ENCODE measurements at places on chromosomes 16 and 17.

- no peak for DNase-seq
Measured at GRCh38 chr17:66805567-66805966, 29.4 kb upstream of the CACNG5 start.

- DNase-seq: no peak
Measured at GRCh38 chr16:51237207-51237606, 86.1 kb upstream of the SALL1 start.

DNA sequence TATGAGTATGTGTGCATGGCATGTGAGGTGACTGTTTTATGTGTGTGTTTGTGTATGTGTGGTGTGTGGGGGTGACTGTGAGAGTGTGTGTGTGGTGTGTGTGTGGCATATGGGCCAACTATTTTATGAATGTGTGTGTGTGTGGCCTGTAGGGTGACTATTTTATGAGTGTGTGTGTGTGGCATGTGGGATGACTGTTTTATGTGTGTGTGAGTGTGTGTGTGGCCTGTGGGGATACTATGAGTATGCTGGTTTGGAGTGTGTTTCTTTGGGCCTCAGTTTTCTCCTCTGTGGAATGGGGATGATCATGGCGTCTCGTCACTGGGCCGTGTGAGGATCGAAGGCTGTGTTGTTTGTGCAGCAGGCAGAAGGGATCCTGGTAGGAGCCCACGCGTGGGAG is 152.1 kb upstream of the PLCG2 start:
- no peak for DNase-seq

DNA sequence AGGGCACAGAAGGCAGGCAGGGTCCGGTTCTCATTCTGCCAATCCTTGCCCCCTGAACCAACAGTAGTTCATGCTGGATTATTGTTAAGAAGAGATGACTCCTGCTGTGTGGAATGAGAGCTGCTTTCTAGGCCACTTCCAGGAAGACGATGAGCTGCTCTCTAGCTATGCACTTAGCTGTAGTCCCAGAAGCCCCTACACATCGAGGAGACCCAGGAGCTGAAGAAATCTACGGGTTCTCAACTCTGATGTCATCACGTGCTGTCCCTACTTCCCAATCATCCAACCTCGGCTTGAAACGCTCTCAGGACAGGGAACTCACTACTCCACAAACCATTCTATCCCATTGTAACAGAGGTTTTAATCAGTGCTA is 29.0 kb upstream of the EMP2 start:
- no peak for DNase-seq

DNA sequence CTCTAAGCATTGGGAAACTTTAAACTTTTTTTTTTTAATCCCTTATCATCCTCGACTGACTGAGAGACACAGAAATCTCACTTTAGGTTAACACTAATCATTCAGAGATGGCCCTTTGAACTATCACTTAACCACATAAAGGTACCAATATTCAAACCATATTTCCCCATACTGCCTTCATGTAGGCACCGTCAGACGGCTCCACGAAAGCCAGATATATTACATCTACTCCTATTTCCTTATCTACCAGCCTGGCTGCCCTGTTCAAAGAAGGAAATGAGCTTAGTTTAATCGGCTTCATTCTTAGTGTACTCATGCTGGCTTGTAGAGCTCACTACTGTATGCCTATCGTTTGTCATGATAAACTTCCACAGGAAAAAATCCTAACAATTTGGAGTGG is 270.9 kb downstream of the CEP112 start:
- no peak for DNase-seq

GRCh38 chr17:27207073-27207513 is 86.8 kb upstream of the WSB1 start:
- DNase-seq: no peak

DNA sequence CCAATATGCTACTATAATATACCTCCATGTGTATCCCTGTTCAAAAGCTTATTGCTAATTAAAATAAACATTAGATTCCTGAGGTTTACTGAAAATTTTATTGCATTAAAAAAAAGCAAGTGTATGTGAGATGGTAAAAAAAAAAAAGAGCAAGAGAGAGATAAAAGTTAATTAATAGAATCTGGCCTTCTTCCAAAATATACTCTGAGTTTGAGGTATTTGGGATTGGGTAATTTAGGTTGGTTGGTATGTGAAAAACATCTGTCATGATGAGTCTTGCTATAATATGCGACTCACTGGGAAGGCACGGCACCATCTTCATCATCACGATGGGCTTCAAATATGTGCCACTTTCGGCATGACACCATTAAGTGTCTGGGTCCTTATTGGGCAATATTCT is 711.1 kb upstream of the SOX9 start:
- DNase-seq: no peak

GRCh38 chr17:49223517-49224197 is 6.9 kb downstream of the PHOSPHO1 start:
- DNase-seq: peak; percentile 22

GRCh38 chr17:7219812-7220592 is at the start of the genes ACADVL and DLG4:
Gene ACADVL (plus strand): TSS chr17:7219938. CDS start chr17:7219985, 47 bp downstream.
Gene DLG4 (minus strand): TSS chr17:7219836.
- peak; percentile 92 for DNase-seq

DNA sequence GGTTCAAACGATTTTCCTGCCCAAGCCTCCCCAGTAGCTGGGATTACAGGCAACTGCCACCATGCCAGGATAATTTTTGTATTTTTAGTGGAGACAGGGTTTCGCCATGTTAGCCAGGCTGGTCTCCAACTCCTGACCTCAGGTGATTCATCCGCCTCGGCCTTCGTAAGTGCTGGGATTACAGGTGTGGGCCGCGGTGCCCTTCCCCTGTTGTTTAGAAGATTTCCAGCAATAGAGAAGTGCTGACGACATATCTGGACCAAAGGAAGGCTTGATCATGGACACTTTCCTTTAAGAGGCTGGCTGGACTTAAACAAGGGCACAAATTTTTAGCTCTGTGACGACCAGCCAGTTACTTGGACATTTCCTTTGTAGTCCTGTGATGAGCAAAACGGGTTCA is 1.3 kb upstream of the MT1M start:
- no peak for DNase-seq

DNA sequence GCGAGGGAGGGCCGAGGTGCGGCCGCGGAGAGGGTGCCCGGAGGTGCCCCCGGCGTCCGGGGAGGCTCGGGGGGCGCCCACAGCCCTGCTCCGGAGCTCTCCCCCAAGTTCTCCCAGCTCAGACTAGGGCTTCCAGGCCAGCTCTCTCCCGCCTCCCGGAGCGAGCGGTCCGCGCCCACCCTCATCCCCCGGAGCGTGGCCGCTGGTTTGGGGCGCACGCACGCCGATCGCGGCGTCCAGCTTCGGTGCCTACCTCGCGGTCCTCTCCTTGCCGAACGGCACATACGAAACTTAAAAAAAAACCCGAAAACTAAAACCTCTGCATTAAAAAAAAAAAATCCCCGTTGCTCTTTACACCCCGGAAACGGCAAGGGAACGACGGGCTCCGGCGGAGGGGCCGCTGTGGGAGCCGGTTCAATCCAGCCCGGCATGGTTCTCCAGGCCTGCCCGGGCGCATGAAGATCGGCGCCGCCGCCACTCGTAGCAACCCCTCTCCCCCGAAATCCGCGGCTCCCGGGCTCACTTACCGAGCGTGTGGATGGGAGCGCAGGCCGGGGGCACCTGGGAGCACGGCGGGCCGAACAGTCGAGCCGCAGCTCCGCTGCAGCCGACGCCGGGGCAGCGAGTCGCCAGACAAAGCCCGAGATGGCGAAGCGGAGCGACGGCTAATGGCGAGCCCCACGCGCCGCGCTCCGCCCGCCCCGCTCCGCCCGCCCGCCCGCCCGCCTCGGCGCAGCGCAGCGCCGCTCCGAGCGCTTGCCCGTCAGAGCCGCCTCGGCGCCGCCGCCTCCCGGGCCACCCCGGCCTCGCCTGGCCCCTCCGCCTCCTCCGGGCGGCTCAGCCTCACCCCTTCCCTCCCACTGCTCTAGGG is 973 bp upstream of the UBTF start:
- peak; percentile 74 for DNase-seq

GRCh38 chr16:70737377-70738082 is 51.7 kb upstream of the MTSS2 start:
- no peak for DNase-seq

DNA sequence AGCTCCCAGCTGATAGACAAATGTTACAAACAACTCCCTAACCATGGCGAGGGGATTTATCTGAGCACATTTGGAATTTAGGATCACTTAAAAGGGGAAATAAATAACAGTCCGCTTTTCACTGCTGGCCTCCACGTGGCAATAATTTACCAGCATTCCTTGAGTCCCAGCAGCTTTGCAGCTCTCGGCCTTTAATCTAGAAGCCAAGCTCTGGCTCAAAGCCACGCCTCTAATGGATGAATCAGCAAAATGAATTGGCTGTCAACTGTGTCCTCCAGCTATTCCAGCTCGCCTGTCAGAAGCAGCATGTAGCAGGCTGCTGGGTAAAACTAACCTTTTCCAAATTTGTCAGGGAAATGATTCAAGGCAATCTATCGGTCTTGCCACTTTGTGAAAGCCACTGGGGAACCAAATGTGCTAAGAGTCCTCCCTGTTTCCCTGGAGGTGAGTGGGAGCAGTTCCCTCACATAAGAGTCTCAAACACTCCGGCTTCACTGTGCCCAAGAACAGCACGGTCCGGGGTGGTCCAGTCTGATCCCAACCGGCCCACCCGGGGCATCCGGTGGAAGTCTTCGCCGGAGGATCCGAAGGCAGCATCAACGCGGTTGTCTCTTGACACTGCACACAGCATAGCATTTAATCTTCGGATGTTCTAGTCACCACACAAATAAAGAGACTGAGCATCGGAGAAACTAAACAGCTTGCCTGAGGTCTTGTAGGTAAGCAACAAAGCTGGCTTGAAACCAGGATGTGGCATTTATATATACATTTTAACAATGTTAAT is 143.3 kb downstream of the PARN start:
- peak; percentile 81 for DNase-seq

GRCh38 chr17:1275962-1276736 is 3.3 kb upstream of the TRARG1 start:
- no peak for DNase-seq

DNA sequence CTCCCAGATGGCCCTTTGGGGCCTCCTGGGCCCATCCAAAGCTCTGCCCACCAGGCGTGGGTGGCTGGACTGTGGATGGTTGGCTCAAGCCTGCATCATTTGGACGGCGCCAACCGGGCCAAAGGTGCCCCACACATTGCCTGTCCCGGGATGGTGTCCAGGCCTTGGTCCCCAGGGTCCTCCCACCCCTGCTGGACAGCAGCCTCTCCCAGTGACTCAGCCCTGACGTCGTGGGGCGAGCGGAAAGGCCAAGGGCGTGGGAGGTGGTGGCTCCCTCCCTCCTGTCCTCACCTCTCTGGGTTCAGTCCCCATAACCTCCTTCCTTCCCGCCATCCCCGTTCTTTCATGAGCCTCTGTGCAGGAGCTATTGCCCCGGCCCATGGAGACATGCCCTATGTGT is 42.1 kb upstream of the DLX4 start:
- no peak for DNase-seq

- no peak for DNase-seq
Measured at GRCh38 chr16:1772362-1772907, at the start of gene EME2. Gene EME2 (plus strand): TSS chr16:1772810. CDS start chr16:1773228, 418 bp downstream.

- DNase-seq: peak; percentile 31
Measured at GRCh38 chr17:74049967-74050458, 153.5 kb upstream of the RPL38 start.
